Kasumi-1 (cell line): ENCODE measurements at places on chromosomes 16 and 17.

DNA sequence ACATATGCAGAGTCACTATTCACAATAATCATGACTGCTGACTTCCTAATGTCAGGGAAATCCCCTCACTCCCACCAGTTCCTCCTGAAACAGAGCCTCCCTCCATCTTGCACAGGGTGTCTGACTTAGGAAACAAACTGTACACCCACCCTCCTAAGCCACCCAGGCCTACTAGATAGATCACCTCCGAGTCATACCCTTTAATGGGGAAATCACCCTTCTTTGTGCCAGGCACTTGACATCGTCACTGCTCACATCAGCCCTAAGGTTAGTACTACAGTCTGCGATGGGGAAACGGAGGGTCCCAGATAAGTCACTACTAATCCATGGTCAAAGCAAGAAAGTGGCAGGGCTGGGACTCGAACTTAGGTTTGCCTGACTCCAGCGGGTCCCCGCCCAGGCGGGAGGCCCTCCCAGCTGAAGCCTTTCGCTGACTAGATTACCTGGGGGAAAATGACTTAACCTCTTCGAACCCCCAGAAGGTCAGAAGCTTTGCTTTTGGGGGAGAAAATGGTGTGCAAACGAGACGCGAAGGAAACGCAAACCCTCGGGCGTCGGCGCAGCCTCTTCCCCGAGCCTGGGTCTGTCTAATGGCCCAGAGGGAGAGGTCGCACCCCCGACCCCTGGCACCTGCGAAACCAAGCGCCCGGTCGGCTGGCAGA lies 3.4 kb upstream of the MLLT6 start:
- peak; percentile 18 for DNase-seq

GRCh38 chr17:81066072-81066471 lies 31.1 kb downstream of the BAIAP2 start:
- no peak for DNase-seq

GRCh38 chr17:64263000-64263766 lies at the start of gene TEX2:
TSS of gene TEX2 (minus strand) at chr17:64263260. CDS start at chr17:64214217, 49,043 bp downstream.
- DNase-seq: peak; percentile 98

GRCh38 chr16:410516-411178 lies 9.0 kb downstream of the DECR2 start:
- DNase-seq: no peak

- DNase-seq: no peak
Observed at GRCh38 chr17:70102531-70102930, 27.5 kb downstream of the KCNJ16 start.

DNA sequence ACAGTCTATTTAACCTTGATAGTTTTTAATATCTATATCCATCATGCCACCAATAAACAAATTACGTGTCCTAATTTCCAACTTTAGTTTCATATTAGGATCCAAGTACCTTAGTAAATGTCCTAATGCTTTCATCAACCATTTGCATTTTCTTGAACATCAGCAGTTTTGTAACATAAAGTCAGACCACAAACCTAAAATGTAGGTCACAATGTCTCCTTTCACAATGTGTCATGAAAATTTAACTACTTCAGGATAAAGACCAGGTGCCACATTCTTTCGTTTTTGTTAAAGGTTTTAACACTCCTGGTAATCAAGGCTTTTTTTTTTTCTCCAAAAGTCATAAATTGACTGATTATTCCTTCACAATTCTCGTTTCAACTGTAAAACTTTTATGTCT lies 310.7 kb upstream of the PMFBP1 start:
- DNase-seq: no peak

DNA sequence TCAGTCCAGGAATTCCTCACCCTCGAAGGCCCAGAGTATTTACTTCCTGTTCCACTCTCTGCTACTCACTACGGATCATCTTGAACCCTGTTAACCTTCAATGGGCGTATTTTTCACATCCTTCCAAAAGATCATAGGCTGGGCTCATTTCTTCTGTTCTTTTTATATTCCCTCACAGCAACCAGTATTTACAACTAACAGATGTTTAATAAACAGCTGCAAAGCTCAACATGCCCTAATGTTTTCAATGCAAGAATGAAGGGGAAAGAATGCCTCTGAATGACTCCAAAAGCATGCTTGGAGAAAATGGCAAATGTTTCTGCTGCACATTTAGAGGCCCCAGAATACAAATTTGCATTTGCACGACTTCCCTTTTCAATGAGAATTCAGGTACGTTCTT lies 174.9 kb downstream of the ZFHX3 start:
- no peak for DNase-seq

DNA sequence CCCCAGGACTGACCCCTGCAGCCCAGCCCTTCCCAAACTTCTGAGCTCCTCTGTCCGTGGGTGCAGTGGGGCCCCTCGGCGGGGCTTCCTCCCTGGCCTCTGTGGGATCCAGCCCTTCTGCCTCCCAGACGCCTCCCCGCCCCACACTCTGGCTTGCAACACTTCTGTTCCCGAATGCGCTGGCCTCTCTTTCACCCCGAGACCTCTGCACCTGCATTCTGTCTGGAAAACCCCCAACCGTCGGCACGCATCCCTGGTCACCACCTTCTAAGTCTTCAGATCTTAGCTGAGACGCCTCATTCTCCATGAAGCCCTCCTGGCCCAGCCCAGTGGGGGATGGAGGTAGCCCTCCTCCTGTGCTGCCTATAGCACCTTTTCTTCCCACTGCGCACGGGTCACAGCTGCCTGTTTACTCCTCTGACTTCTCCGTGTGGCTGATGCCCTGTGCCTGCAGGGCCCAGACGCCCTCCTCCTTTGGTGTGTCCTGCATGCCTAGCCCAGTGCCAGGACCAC lies 26.4 kb downstream of the TMEM235 start:
- peak; percentile 47 for DNase-seq

DNA sequence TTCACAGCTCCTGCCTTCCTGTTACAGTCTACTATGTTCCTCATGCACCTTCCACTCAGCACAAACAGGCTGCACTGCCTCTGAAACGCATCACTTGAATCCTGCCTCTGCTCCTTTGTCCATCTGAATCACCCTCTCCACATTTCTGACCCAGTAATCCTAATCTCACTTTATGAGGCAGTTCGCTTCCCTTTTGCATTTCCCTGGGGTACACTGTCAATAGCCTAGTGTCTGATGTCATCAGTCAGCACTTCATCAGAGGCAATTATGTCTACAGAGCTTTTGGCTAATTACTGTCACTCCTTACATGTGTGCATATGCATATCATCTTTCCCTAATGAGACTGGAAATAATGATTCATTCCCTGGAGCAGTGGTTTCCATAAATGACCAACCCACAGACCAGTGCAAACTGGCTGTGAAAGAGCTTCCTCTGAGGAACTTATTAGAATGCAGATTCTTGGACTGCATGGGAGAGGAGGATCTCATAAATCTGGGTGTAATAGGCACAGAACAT lies 23.6 kb downstream of the CA4 start:
- no peak for DNase-seq

DNA sequence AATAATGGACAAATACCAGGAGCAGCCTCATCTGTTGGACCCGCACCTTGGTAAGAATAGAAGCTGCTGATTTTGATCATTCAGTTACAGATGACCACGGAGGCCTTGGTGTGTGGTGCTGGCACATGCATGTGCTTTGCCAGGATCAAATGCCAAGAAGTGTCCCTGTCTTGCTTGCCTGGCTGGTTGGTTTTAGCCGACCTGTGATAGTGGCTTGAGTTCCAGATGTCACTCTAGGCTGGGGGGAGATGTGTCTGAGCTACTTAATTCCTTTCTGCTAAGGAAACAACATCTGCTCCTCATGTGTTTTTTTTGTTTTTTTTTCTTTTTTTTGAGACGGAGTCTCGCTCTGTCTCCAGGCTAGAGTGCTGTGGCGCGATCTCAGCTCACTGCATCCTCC lies 4.3 kb downstream of the TBCD start:
- no peak for DNase-seq

DNA sequence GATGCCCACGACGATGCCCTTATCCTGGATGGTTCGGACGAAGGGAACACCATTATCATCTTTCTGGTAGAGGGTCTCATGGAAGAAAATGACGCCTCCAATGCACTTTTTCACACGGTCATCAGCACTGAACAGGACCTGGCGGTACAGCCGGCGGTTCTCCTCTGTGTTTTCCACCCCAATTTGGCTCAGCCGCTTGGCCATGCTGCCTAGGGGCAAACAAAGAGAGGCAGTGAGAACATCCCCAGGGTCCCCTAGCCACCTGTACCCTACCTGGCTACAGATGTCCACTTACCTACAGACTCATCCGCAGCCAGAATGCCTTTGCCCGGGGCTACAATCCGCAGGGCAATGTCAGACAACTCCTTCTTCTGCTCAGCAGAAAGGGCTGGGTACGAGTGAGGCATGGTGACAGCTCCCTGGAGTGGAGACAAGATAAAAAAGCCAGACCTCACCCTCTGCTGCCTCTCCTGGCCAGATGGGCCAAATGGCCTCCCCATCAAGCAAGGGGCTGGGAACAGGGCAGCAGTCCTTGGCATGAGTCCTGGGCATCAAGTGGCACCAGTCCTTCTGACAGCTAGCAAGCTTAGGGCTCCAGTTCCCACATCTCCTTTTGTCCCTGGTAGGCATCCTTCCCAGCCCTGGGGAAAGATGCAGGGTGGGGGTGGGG lies 1.4 kb downstream of the ALDOC start:
- no peak for DNase-seq

DNA sequence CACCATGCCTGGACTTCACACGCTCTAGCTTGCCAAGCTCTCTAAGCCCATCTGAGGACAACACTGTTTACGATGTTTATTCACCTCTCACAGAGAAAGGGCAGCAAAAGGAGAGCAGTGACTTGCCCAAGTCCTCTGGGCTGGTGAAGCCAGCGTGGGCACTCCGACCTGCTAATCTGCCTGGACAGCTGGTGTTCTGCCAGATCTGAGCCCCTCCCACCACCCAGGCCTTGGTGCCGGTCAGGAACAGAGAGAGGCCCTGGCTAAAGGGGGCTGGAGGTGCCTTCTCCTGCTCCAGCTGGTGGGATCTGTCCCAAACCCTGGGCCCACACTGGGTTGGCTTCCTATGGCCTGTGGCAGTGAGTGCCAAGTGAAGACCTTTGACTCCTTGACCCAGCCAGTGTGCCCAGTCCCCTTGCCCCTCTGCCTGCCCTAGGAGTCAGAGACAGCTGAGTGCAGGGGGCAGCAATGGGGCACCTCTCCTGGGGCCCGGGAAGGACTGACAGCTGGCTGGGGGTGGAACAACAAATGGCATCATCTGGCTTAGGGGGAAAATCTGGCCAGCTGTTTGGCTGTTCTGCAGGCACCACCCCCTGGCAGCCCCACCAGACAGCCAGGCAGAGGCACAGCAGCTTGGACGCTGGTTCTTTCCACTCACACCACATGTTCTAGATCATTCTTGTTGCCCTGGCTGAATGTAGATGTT lies 1.8 kb upstream of the SLC4A1 start:
- no peak for DNase-seq

- DNase-seq: no peak
Observed at GRCh38 chr16:57226701-57227621, 18.1 kb upstream of the ARL2BP start.

DNA sequence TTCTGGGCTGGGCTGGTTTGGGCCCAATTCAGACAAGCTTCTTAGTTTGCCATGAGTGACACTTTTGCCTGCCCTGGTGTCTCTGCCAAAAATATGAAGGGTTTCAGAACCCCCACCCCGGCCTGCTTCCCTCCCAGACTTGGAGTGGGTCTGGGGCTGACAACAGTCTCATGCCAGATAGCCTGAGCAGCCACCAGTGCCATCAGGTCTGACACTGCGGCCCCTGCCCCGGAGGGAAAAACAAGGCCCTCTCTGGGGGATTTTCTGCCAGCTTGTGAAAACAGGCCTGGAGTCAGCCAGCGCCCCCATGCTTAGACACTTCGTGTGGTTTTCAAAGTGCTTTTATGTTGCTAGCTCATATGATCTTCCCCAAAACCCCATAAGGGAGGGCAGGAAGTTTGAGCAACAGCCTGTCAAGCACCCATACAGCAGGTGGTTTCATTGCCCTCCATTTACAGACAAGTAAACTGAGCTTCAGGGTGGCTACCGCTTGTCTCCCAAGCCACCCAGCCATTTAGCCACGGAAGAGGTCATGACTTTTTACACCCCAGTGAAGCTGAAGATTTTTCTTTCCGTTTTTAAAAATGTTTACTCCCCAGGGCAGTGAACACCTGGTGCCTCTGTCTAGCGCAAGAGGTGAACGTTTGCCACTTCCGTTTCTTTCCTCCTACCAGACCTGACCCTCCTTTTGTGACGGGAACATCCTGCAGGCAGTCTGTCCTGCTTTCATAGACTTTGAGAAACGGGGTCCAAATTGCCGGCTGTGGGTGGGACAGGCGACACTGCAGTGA lies 300.6 kb downstream of the SEC14L1 start:
- DNase-seq: peak; percentile 93

- no peak for DNase-seq
Observed at GRCh38 chr17:15418781-15419180, 48.6 kb downstream of the CDRT4 start.

- DNase-seq: no peak
Observed at GRCh38 chr17:78822552-78822951, 18.1 kb downstream of the USP36 start.

GRCh38 chr16:25905810-25906209 lies 214.1 kb downstream of the HS3ST4 start:
- DNase-seq: no peak

GRCh38 chr17:29589524-29590410 lies at the start of gene GIT1:
TSS of gene GIT1 (minus strand) at chr17:29589648. CDS start at chr17:29589378, 270 bp downstream.
- DNase-seq: peak; percentile 58

GRCh38 chr17:81400154-81400977 lies 5.1 kb downstream of the BAHCC1 start:
- peak; percentile 73 for DNase-seq

DNA sequence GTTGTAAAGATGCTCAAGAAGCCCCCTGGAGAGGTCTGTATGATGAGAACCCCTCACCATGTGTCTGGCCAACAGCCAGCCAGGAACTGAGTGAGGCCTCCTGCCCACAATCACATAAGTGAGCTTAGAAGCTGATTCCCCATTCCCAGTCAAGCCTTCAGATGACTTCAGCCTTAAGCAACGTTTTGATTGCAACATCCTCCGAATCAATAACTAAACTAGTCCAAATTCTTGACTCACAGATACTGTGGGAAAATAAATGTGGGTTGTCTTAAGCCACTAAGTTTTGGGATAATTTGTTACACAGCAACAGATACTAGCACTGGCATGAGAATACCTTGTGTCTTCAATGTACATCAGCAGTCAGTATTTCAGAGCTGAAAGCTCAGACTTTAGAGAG lies 54.5 kb upstream of the HS3ST4 start:
- DNase-seq: no peak

DNA sequence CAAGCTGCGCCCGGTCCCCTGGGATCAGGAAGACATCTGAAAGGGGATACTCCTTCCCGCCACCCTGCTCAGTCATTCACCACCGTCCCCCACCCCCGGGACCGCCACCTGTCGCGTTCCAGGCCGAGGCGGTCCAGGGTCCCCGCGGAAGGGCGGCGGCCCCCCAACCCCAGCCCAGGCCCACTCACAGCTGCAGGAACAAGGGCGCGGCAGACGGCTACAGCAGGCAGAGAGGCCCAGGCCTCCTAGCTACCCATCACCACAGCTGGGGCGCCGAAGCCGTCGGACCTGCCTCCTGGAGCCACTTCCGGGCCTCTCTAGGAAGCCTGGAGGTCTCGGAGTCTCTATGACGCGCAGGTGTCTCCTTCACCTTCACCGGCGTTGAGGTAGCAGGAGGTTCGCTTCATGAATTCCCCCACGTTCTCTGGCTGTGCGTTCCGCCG lies at the start of gene SDR42E1:
SDR42E1 (minus strand) TSS at position 272 of the 443 bp plus-strand sequence. CDS start 10,612 bp downstream, outside the sequence.
- no peak for DNase-seq

- DNase-seq: no peak
Observed at GRCh38 chr17:41777157-41777573, 9.3 kb downstream of the JUP start.
